ENCODE measurements at places on chromosomes 5 and 9.

DNA sequence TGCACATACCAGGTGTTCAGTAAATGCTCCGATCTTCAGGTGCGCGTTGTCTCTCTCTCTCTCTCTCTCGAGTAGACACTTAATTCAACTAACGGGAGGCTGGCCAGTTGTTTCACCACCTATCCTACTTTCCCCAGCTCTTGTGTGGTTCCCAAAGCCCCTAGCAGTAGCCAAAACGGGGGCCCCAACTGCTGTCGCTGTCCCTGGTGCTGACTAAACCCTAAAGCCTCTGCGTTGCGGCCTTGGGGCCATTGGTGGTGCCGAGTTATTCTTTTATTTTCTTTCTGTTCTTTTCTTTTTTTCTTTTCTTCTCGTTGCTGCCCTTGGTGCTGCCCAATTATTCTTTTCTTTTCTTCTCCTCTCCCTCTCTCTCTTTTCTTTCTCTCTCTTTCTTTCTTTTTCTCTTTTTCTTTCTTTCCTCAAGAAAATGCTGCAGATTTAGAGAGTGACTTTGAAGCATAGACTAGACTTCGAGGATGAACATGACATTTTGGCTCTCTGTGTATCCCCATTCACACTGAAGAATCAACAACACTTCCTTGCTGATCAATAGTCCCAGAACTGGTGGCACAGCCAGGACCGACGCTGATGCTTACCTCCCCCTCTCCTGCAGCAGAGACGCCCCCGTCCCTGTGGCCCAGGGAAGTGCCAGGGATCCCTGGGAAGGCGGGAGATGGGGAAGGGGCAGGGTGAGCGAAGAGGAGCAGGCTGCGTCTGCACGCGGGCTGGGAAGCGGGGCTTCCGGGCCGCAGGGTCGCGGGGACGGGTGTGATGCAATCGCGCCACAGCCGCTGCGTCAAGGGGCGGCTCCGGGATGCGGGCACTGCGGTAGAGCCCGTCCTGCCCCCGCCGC, at the start of gene FBLL1:
Gene FBLL1, plus strand, starts transcription at position 785 of the 853 bp plus-strand sequence. CDS start 200 bp downstream, outside the sequence.
- ATAC-seq, result peak; percentile 46

GRCh38 chr9:92599938-92600461, 64.2 kb upstream of the ECM2 start:
- ATAC-seq, result no peak

DNA sequence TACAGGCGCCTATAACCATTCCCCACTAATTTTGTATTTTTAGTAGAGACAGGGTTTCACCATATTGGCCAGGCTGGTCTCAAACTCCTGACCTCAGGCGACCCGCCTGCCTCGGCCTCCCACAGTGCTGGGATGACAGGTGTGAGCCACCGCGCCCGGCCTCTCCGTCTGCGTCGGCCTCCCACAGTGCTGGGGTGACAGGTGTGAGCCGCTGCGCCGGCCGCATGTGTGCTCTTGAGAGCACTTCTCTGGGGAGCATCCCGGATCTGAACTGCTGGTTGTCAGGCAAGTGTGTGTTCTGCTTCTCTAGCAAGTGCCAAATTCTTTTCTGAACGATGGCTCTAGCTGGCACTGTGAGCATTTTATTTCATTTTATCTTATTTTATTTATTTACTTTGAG, 3.7 kb upstream of the ENTPD2 start:
- ATAC-seq, result no peak

DNA sequence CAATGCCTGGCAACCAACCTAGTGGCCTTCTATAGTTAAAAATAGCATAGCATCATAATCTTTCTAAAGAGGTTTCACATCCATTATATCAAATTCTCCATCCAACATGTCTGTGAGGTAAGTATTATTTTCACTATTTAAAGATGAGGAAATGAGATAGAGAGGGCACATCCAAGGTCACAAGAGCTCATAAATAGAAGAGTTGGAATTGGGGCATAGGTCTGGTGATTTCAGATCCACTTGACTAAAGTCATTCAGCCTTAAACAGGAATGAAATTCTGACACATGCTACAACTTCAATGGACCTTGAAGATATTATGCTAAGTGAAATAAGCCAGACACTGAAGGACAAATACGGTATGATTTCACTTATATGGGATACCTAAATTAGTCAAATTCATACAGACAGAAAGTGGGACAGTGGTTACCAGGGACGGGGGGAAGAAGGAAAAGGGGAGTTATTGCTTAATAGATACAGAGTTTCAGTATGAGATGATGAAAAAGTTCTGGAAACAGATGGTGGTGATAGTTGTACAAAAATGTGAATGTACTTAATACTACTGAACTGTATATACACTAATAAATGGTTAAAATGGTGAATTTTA, 259.6 kb upstream of the NR4A3 start:
- no peak for ATAC-seq

DNA sequence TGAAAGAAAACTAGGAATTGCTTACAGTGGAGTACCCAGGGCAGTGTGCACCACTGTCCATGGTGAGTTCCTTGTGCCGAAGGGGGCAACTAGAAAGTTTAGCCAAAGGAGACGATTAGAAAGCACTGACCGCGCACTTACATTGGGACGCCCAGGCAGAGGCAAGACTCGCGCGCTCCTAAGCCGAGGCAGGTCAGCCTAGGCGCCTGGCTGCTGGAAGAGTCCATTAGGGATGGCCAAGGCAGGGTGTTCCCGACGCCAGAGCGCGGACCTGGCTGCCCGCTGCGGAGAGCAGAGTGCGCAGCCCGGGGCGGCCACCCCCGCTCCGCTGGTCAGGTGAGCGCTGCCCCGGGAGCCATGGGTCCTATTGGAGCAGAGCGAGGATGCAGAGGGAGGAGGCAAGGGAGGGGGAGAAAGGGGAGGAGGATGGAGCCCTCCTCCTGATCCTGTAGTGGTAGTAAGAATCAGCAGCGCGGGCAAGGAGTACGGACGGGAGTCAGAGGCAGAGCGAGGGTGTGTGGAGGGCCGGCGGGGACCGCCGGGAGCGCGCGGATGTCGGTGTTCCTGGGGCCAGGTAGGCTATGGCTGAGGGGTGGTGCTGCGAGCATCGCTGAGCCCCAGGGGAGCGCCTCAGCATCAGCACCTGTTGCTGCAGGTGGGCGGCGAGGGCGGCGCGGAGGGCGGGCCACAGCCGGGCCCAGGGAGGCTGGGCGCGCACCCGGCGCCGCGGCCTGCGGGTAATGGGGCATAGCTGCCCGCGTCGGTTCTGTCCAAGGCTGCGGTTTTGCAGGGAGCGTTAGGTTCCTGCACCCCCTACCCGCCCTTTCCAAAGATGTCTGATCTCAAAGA, at the start of gene ADGRV1:
Gene ADGRV1, plus strand, starts transcription at position 454 of the 849 bp plus-strand sequence. Its CDS starts 99 bp downstream, at position 553.
- ATAC-seq, result peak; percentile 67

DNA sequence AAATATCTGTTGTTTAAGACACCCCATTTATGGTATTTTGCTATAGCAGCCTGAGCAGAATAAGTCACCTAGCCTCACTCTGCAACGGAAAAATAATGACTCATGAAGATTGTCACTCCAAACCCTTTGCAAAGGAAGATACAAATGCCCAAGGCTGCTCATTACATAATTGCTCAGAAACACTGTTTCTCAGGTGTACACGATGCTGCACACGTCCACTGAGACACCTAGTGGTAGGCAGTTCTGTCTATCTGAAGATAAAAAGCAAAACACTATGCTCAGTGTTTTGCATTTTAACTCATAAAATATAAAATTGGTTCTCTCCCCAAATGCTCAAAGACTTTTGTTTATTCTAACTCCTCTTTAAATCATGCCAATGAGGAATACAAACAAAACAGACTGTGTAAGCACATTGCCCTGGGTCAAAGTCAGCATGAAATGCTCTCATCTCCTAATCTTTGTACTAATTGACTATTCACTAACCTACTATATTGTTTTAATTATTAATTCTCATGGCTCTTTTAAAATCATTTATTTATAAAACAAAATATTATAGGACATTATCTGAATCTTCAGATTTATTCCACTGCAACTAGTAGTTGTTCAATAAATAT, 7.7 kb upstream of the TSLP start:
- ATAC-seq, result no peak

GRCh38 chr9:124210697-124211096, 47.1 kb upstream of the NEK6 start:
- no peak for ATAC-seq
